ENCODE measurements at places on chromosomes 5 and 9. TPM values are rescaled to one million over a fixed set of nuclear protein-coding genes. Genes with fewer than 3 reads are reported as not detected.
A peak's percentile ranks its signal among the peaks of the same experiment; 100 is the strongest.

MPDZ gene
- total RNA-seq, result 6.2 TPM

MLANA gene
- not detected for total RNA-seq

DNA sequence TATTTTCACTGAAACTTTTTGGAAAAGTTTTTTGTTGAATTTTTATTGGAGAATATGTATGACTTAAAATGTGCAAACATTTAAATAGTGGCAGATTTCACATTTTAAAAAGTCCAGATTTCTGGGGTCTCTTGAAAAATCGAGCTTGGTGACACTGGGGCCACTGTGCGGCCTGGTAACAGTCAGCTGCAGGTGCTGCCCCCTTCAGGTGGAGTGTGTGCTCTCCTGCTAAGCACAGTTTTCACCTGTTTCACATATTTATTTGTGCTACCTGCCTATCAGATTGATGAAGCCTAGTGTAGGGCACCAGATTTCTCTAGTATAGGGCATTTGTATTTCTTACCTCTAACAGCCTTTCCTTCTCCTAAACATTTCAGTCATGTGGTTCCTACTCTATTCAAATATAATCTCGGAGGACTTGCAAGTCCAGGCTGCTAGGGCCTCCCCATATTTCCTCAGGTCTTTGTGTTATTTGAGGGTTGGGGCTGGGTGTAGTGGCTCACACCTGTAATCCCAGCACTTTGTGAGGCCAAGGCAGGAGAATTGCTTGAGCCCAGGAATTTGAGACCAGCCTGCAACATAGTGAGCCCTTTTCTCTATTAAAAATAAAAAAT lies 95.8 kb upstream of the KLF9 start:
- H3K36me3 ChIP-seq, result no peaks in the 10 kb centered on the region
- H3K27ac ChIP-seq, result no peak overlapping the region
- DNase-seq, result no peak
- H3K4me3 ChIP-seq, result no peak overlapping the region
- H3K27me3 ChIP-seq, result no peaks in the 10 kb centered on the region
- no peaks in the 10 kb centered on the region for H3K4me1 ChIP-seq

DNA sequence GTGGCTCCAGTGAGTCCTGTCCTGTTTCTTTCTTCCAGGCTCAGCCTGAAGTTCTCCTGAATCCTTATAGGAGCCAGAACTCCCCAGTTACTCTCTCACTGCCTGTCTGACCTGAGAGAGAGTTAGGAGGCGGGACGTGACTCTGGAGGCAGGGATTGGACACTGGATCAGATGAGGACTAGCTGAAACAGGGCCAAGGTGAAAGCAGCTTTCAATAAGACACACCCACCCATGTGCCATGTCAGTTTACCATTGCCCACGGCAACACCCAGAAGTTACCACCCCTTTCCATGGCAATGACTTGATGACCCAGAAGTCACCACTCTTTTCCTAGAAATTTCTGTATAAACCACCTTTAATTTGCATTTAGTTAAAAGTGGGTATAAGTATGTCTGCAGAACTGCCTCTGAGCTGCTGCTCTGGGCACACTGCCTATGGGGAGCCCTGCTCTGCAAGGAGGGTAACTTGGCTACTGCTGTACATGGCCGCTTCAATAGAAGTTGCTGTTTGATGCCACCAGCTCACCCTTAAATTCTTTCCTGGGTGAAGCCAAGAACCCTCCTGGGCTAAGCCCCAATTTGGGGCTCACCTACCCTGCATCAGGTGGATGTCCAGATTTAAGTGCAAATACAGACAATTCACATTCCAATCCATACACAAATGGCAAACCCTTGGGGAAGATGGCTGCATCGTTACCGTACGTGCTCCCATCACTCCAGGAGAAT lies 13.7 kb downstream of the FCN2 start:
- no peaks in the 10 kb centered on the region for H3K36me3 ChIP-seq
- H3K27me3 ChIP-seq, result no peaks in the 10 kb centered on the region
- no peak for DNase-seq
- H3K4me1 ChIP-seq, result no peaks in the 10 kb centered on the region

DNA sequence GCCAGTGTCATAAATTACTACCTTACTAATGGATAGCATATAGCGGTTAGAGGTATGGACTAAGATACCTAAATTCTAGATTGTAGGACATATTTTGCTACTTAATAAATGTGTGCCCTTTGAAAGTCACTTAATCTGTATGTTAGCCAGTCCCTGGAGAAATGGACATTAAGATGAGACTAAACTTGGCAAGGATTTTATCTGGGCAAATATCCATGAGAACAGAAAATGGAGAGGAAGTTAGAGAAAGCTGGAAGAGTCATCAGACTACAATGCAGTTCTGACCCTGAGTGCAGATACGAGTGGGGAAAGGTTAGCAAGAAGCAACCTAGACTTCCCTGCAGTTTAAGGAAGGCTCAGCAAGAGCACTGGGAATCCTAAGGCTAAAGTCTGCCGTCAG lies 33.0 kb downstream of the TBCA start:
- no peaks in the 10 kb centered on the region for H3K27me3 ChIP-seq
- no peaks in the 10 kb centered on the region for H3K36me3 ChIP-seq
- no peak overlapping the region for H3K27ac ChIP-seq
- no peak overlapping the region for H3K4me3 ChIP-seq
- no peak for DNase-seq

- H3K27me3 ChIP-seq, result no peaks in the 10 kb centered on the region
- no peak for DNase-seq
- no peak overlapping the region for H3K4me3 ChIP-seq
- peaks cover 49% of the 10 kb centered on the region for H3K4me1 ChIP-seq
- peak overlapping the region; percentile 23 for H3K27ac ChIP-seq
- no peaks in the 10 kb centered on the region for H3K36me3 ChIP-seq
Observed at GRCh38 chr5:39057734-39058133, 16.5 kb downstream of the RICTOR start.

GRCh38 chr9:74865177-74865576 lies 22.5 kb downstream of the TRPM6 start:
- H3K4me3 ChIP-seq, result no peak overlapping the region
- DNase-seq, result no peak
- H3K36me3 ChIP-seq, result no peaks in the 10 kb centered on the region
- no peaks in the 10 kb centered on the region for H3K4me1 ChIP-seq

DNA sequence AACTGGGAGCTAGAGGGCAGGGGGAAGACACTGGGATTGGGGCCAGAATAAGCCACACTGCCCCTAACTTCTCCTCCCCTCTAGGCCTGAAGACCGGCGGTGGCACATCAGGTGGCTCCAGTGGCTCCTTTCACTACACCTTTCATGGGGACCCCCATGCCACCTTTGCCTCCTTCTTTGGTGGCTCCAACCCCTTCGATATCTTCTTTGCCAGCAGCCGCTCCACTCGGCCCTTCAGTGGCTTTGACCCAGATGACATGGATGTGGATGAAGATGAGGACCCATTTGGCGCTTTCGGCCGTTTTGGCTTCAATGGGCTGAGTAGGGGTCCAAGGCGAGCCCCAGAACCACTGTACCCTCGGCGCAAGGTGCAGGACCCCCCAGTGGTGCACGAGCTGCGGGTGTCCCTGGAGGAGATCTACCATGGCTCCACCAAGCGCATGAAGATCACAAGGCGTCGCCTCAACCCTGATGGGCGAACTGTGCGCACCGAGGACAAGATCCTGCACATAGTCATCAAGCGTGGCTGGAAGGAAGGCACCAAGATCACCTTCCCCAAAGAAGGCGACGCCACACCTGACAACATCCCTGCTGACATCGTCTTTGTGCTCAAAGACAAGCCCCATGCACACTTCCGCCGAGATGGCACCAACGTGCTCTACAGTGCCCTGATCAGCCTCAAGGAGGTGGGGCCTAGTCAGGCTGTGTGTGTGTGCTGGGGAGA lies 6.8 kb downstream of the DNAJB5 start:
- no peaks in the 10 kb centered on the region for H3K27me3 ChIP-seq
- H3K4me1 ChIP-seq, result peaks cover 58% of the 10 kb centered on the region
- H3K36me3 ChIP-seq, result peaks cover 25% of the 10 kb centered on the region
- H3K27ac ChIP-seq, result peak overlapping the region; percentile 97
- no peak overlapping the region for H3K4me3 ChIP-seq
- DNase-seq, result no peak

Measured in esophagus squamous epithelium (tissue), 5 donors.